Activated CD4-positive, alpha-beta T cell treated with anti-CD3 and anti-CD28 coated beads for 36 hours (primary cell): ENCODE measurements at places on chromosomes 16 and 17. TPM values are rescaled to one million over a fixed set of nuclear protein-coding genes. Genes with fewer than 3 reads are reported as not detected.

GRCh38 chr16:10688726-10689125 is 6.0 kb downstream of the TEKT5 start:
- DNase-seq: no peak

DNA sequence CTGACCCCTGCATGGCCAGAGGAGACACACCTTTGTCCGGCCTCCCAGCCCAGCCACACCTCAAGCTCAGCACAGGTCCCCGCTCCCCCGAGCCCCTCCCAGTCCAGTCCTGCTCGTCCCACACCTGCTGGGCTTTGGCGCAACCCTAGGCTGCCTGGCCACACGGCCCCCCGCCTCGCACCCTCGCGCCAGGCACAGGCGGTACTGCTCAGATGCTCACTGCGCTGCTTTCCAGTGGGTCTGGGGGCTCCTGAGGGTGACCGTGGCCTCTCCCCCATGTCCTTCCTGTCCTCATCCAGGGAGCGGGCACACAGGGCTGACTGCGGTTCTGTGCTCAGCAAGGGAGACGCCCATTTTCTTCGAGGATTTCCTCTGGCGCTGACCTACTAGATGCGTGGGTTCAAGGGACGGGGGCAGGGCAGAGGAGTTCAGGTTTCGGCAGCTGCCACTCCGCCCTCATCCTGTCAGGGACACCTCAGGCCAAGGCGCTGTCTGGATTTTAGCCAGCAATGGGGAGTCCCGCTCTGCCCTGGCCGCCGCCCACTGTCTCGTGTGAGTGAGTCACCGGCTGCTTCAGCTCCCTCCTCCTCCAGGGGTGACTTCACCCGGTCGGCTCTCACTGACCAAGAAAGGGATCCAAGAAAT is 118.0 kb upstream of the ZNF469 start:
- DNase-seq: peak; percentile 85

GRCh38 chr16:87840271-87840978 is 28.9 kb downstream of the SLC7A5 start:
- DNase-seq: no peak

DNA sequence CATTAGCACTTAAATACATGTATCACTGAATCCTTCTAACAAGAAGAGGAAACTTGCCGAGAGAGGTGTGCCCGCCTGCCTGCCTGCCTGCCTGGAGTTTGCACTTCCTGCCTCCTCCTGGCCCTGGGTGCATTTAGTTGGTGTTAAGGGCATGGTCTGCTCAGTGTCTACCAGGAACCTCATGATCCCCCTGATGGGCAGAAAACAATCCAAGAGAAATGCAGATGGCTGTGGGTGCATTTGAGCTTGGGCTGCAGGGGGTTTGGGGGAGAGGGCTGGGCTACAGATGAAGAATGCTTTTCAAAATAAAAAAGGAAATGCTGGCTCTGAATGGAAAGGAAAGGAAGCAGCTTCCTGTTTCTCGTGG is 10.1 kb downstream of the KSR1 start:
- DNase-seq: peak; percentile 61

DNA sequence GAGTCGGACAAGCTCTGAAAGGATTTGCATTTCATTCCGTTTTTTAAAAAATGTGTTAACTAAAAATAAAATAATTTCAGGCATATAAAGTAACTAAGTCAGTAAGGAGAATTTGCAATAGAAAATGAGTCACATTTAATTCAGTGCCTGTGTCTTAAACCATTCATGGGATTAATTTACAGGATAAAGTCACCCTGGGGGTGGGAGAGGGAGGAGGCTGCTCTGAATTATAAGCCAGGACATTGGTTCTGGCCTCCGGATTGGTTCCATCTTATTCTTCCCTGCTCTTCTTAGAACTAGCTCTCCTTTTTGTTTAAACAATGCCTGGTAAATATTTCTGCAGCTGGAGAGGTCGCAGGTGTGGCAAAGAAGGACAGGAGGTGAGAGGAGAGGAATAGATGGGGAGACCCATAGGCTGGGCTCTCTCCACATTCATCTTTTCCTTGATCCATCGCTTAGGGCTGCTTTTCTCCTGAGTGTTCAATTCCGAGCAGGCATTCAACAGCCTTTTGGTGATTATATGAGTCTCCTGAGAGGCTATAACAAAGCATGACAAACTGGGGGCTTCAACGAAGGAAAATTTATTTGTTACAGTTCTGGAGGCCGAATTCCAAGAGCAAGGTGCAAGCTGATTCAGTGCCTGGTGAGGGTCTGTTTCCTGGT is 319.2 kb downstream of the PHKB start:
- DNase-seq: no peak

GRCh38 chr17:3773511-3773910 is 27.5 kb downstream of the ITGAE start:
- no peak for DNase-seq

GRCh38 chr17:4482338-4483011 is 16.2 kb upstream of the SPNS2 start:
- DNase-seq: no peak

DNA sequence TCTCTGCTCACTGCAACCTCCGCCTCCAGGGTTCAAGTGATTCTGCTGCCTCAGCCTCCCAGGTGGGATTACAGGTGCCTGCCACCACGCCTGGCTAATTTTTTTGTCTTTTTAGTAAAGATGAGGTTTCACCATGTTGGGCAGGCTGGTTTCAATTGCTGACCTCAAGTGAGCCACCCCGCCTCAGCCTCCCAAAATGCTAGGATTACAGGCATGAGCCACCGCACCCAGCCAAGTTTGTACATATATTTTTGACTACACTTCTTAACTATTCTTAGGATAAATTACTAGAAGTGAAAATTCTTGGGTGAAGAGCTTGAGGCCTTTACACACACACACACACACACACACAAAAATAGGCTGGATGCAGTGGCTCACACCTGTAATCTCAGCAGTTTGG is 1.4 kb upstream of the ITGAM start:
- no peak for DNase-seq

DNA sequence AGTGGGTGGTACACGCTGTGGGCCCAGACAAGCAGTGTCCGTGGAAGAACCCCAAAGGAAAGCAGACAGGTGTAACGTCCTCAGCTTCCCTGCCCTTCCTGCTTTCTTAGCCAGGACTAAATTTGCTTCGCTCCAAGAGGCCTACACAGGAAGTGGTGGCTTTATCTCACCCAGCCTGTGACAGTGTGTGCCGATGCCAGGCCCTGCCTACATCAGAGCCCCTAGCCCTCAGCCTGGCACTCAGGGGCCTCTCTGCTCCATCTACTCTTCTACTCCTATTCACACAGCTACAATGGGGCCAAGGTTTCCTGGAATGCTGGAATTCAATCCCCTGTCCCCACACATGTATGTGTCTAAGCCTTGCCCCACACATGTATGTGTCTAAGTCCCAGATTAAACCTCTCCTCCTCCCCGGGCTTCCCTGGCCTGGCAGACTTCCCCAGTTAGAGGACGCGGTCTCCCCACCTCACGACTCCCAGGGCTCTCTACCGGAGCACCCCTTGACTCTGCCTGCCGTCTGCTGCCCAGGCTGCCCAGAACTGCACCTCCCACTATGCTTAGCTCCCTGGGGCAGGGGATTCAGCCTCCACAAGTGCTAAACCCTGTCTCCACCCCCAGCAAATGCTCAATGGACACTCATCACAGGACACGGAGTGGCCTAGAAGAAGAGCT is 8.2 kb downstream of the PGAP3 start:
- DNase-seq: peak; percentile 55

GRCh38 chr17:56176091-56176490 is 22.8 kb downstream of the ANKFN1 start:
- DNase-seq: no peak

DNA sequence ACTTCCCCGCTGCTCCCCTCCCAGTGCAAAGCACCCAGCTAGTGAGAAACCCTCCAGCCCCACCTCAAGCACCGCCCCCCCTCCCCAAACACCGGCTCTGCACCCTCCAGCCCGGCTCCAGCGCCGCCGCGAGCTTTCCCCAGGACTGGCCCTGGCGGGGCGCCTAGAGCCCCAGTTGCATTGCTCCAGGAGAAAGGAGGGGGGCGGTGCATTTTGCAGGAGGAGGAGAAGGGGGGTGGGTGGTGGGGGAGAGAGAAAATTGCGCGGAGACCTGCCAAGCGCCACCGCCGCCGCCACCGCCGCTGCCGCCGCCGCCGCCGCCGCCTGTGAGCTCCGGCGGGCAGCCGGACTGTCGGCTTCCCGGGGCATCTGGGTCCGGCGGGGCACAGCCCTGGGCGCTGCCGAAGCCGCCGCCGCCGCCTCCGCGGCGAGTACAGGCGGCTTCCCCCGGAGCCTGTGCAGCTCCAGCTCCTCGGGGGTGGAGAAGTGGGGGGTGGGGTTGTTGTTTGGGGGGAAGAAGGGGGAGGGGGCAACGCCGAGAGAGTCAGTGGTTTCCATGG is 333 bp upstream of the NOG start:
- peak; percentile 69 for DNase-seq

- peak; percentile 53 for DNase-seq
These were observed 7.9 kb upstream of the MT2A start for GRCh38 chr16:56600398-56600999.

- peak; percentile 91 for DNase-seq
These were observed at the start of gene COPRS for GRCh38 chr17:31858642-31859486. Gene COPRS (minus strand): TSS chr17:31859244. CDS start chr17:31859199, 45 bp downstream.

DNA sequence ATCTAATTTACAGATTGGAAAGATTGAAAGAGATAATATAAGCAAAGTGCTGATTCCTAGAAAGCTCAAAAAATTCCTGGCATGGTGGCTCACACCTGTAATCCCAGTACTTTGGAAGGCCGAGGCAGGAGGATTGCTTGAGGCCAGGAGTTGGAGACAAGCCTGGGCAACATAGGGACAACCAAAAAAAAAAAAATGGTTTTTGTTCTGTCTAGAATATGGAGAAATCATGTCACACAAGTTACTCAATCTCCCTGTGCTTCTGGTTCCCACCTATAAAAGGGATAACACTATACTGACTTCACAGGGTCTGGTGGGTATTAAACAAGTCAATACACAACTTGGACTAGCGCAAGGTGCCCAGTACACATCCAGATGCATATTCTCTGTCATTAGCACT is 18.4 kb downstream of the ARHGAP17 start:
- no peak for DNase-seq

DNA sequence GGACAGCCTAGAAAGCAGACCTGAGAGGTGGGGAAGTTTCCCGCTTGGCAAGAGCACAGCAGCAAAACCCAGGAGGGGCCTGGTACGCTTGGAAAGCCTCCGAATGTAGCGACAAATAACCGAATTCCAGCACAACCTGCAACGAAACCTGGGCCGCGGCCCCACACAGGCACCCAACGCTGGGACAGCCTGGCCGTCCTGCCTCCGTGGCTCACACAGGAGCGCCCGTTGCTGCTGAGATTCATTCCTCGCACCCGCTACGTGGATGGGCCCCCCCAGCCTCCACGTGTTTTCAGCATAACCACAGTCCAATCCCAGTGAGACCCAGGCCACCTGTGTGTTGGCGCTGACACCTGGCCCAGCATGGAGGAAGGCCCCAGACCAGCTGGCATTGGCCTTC is 42.9 kb downstream of the LMF1 start:
- no peak for DNase-seq

DNA sequence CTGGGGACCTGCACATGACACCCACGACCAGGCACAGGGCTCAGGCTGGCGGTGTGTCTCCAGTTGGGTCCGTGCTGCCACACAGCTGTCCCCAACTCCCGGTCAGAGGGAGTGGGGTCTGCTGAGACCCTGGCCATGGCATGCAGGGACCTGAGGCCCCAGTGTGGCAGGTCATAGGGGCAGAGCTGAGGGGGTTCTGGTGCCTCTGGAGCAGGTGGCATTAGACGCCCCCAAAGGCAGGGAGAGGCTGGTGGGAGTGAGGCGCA is 4.2 kb downstream of the NUBP2 start:
- no peak for DNase-seq

DNA sequence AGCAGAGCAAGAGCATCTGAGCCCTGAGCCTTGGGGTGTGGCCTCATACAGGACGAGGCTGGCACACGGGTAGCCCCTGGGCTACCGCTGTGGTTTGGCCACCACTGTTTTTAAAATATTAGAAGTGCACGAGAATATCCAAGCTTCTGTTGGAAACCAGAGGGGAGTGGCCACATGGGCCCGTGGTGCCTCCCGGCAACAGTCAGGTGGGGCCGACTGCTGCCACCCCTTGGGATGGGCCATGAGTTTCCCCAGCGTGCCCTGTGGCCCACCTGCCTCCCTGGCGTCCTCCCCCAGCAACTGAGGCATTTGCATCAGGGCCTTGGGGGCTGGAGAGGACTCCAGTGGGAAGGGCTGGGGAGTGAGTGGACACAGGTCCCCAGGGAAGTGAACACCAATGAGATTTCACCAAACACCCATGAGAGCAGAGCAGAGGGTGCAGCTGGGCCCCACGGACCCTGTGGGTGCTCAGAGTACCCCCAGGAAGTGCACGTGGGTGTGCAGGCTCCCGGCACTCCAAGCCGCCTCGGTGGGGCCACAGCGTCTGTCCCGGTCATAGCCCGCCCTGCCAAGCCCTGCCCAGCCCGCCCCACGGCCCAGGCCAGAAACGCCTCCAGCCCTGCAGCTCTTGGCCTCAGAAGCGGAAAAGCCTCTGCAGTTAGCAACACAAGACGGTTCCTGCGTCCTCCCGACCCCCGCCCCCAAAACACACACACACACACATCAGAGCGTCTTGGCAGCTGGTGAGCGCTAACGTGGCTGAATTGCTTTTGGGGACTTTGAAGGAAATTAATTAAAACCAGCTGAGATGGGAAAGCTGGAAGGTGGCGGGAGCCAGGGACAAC is 22.7 kb downstream of the ZNF469 start:
- DNase-seq: no peak

DNA sequence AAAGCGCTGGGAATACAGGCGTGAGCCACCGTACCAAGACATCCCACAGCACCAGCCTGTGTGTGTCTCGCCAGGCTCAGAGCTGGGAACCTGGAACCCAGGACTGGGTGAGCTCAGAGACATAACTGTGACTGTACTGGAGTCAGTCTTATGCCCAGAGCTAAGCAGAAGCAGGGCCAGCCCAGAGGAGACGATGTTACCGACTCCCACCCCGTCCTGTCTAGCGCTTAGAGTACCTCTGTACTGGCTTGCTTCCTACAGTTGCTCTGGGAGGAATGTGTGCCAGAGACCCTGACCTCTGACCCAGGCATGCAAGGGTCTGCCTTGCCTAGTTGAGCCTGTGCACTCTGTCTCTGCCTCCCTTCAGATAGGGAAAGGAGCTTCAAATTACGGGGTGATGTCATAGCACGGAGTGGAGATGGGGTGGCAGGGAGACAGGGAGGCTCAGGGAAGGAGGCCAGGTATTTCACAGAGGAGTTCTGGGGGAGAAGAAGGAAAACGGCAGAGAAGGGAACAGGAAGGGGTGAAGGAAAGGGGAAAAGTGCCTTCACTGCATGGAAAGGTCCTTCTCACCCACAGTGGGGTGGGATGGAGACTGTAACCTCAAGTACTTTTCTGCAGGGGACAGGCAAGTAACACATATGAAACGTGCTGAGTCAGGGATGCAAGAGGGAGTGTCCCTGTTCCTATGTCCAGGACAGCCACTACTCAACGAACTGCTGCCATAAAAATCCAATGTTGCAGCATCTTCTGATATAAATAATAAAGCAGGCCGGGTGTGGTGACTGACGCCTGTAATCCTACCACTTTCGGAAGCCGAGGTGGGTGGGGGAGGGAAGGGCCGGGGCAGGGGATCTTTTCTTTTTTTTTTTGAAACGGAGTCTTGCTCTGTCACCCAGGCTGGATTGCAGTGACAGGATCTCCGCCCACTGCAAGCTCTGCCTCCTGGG is 5.8 kb upstream of the ARMC5 start:
- no peak for DNase-seq

- DNase-seq: no peak
These were observed 46.6 kb upstream of the METRNL start for GRCh38 chr17:83032781-83033180.

KIF2B gene
- not detected for total RNA-seq

NUBP2 gene
- 42.4 TPM for total RNA-seq

SLFN5 gene
- total RNA-seq: 29.8 TPM

CLEC18B gene
- total RNA-seq: 0.23 TPM

ZSCAN10 gene
- total RNA-seq: 0.30 TPM

C16orf96 gene
- total RNA-seq: 0.18 TPM

ABCA10 gene
- 0.27 TPM for total RNA-seq

C17orf100 gene
- 1.6 TPM for total RNA-seq

G6PC1 gene
- total RNA-seq: not detected
